ENCODE measurements at places on chromosomes 7 and 10.

GRCh38 chr7:155851892-155852291 is 39.6 kb upstream of the SHH start:
- DNase-seq: no peak

DNA sequence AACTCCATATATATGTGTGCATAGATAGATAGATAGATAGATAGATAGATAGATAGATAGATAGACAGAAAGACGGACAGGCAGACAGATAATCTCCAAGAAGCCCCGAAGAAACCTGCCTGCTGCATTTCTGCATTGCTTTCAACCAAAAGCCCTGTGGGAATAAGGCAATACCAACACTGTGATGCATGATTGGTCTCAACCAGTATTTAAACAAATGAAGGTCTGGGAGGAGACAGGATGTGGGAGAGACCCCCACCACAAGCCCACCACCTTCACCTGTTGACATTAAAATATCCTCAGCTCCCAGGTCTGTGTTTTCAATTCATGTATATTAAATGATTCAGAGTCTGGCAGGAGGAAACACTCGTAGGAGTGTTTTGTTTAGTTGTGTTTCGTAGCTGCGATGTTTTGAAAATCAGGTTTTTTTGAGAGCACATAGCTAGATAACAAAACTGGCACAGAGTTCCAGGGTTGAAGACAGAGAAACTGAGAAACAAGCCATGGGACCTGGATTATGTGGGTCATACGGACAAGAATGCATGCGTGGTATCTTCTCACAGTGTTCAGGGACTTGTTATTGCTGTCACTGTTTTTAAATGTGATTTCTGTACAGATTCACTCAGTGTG is 200.7 kb upstream of the AHR start:
- no peak for DNase-seq

DNA sequence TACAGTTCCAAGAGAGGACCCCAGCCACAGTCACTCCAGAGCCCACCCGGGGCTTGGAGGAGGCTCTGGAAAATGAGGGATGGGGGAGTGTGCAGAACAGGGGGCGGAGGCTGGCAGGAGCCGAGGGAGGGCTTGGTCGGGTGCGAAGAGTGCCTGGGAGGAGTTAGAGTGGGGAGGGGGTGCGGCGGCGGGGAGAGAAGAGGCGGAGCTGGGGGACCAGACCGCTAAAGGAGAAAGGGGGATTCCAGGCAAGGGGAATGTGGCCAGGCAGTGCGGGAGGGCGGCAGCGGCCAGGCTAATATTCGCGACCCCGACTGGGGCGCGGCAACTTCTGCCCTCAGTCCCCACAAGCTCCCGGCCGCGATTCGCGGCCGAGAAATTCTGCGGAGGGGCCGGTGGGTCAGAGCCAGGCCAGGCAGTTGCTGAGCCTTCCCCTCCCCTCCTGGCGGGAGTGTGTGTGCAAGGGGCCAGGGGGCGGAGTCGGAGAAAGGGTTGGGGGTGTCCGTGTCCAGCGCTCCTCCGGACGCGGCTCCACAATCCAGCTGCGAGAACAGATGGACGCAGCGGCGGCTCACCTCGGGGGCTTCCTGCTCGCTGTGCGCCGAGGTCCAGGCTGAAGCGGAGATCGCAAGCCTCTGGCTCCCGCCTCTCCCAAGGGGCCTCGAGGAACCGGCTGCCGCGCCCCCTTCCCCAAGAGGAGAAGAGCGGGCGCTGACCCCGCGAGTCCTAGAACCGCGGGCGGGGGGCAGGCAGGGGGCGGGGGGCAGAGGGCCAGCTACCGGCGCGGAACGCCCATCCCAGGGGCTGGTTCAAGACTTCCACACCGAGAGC is 612 bp upstream of the SLC18A3 start:
- no peak for DNase-seq

GRCh38 chr7:149865437-149865836 is 8.3 kb upstream of the ATP6V0E2 start:
- DNase-seq: peak; percentile 83

GRCh38 chr7:47333959-47334358 is 248.0 kb downstream of the TNS3 start:
- DNase-seq: no peak

- DNase-seq: no peak
Measured at GRCh38 chr10:110765513-110766319, 106.0 kb upstream of the PDCD4 start.

DNA sequence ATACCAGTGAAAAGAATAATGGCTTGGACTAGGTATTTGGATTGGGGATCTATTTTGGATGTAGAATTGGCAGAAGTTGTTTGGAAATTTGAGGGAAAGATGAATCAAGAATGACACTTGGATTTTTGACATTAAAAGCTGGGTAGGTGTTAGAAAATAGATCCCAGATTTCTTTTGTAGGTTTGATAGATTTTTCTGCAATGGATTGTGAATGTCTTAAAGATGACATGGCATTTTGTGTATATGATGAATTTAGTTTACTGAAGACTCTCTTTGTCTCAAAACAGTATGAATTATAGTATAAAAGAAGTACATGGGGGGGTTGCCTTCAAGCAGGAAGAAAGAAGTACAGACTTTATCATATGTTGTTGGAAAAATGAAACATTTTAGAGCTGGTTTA is 75.8 kb downstream of the MPLKIP start:
- DNase-seq: no peak

- no peak for DNase-seq
Measured at GRCh38 chr7:90604383-90604782, 8.3 kb downstream of the CDK14 start.

DNA sequence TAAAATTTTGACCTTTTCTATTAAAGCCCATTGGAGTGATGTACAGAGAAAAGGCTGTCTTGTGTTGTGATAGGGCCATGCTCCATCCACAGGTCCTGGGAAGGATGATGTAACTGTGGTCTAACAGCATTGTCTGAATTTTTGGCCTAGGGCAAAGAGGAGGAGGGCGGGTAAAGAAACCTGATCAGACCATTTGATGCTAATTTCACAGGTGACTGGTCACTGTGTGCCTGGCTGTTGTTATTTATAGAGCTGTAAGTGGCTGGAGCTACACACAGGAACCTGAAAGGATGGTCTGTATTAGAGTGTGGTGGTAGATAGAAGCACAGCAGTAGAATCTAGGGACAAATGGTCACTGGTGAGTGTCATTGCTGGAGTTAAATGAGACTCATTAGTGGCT is 182.1 kb downstream of the AUTS2 start:
- no peak for DNase-seq

GRCh38 chr10:3398825-3399646 is 226.5 kb upstream of the PITRM1 start:
- DNase-seq: no peak

DNA sequence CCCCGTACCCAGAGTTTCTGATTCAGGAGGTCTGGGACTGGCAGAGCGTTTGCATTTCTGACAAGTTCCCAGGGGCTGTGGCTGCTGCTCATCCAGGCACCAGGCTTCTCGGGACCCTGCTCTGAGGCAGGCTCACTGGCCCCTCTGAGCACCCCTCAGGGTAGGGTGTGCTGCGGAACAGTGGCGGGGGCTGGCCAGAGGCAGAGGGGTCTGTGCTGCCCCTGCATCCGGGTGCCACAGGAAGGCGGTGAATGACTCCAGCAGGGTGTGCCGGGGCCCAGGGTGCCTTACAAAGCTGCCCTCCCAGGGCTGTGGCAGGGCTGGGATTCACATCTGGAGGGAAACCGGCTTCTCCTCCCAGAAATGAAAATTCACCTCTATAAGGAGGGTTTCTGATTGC is 77.4 kb downstream of the CHST15 start:
- no peak for DNase-seq
